GF-D8 (cell line): ENCODE measurements at places on chromosomes 5 and 9.

GRCh38 chr5:142837081-142837725 lies 67.0 kb downstream of the ARHGAP26 start:
- no peak for DNase-seq

GRCh38 chr5:151168602-151169344 lies 11.2 kb upstream of the ANXA6 start:
- DNase-seq, result no peak

DNA sequence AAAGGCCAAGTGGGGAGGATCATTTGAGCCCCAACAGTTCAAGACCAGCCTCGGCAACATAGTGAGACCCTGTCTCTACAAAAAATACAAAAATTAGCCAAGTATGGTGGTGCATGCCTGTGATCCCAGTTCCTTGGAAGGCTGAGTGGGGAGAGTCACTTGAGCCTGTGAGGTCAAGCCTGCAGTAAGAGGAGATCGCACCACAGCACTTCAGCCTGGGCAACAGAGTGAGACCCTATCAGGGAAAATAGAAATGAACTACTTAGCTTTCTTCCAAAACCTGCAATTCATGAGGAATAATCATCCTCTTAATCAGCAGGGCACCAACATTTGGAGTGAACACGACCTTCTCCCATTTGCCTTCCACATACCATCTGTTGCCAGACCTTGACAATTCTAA lies 96.1 kb downstream of the OR2K2 start:
- no peak for DNase-seq

DNA sequence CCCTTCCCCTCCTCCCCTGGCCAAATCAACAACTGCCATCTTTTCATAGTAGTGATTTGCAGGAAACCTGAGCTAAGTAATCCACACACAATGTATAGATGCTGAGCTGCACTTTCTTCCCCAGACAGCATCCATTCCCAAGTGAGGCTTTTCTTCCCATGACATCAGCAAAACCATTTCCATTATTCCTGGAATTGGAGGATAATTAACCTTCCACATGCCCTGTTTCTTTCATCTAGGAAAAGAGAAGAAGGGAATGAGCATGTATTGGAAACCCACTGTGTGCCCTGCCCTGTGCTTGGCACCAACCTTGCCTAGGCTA lies 268.0 kb downstream of the ZSWIM6 start:
- no peak for DNase-seq

- DNase-seq, result no peak
Observed at GRCh38 chr9:13567833-13568232, 288.3 kb upstream of the MPDZ start.

DNA sequence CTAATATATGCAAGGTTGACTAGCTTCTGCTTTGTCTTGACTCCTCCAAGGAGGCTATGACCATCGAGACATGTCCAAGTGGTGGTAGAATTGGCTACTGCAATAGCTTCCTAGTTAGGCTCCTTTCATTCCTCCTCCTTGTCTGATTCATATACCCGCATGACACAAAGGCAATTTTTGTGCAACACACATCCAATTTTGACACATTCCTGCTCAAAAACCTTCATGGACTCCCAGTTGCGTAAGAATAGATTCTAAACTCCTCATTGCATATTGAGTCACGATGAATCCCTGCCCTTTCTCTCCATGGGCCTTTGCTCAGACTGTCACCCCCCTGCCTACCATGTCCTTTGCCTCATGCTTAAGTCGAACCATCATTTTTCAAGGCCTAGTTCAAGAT lies 344.5 kb downstream of the ACTL7B start:
- DNase-seq, result no peak

DNA sequence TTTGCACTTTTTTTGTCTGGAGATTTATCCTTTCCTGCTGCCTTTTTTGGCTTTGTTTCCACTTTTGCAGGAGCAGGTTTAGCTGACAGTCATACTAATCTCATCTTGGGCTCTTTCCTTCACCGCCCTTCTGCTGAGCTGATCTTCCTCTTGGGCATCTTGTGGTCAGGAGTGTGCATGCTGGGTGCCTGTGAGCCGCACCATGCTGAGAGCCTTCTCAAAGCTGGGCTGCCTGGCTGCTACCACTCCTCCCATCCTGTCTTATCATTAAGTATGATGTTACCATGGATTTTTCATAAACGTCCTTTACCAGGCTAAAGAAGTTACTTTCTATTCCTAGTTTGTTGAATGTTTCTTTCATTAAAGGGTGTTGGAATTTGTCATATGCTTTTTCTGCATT lies 49.5 kb upstream of the MCCC2 start:
- DNase-seq, result no peak

GRCh38 chr5:171521219-171521633 lies 101.8 kb downstream of the FGF18 start:
- DNase-seq, result no peak

DNA sequence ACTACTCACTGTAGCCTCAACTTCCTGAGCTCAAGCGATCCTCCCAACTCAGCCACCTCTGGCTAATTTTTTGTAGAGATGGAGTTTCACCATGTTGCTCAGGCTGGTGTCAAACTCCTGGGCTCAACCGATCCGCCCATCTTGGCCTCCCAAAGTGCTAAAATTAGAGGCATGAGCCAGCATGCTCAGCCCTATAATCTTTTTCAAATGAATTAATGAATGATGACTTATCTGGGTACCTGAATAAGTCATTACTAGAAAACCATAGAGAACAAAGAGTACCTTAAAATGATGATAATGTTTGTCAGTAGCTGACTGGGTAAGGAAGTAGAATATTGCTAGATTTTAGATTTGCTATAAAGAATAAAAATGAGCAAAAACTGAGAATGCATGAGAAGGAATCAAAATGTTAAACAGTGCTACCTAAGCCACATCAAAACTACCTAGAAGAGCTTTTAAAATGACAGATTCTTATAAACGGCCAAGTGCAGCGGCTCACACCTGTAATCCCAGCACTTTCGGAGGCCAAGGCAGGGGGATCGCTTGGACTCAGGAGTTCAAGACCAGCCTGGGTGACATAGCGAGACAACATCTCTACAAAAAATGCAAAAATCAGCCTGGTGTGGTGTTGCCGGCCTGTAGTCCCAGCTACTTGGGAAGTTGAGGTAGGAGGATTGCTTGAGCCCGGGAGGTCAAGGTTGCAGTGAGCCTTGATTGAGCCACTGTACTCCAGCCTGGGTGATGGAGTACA lies 13.6 kb downstream of the FNBP1 start:
- no peak for DNase-seq

- no peak for DNase-seq
Observed at GRCh38 chr9:134057751-134058701, 9.8 kb downstream of the BRD3 start.
